ENCODE measurements at places on chromosomes 1 and 21.

GRCh38 chr21:44871576-44872269 lies 1.8 kb downstream of the PTTG1IP start:
- DNase-seq: no peak

DNA sequence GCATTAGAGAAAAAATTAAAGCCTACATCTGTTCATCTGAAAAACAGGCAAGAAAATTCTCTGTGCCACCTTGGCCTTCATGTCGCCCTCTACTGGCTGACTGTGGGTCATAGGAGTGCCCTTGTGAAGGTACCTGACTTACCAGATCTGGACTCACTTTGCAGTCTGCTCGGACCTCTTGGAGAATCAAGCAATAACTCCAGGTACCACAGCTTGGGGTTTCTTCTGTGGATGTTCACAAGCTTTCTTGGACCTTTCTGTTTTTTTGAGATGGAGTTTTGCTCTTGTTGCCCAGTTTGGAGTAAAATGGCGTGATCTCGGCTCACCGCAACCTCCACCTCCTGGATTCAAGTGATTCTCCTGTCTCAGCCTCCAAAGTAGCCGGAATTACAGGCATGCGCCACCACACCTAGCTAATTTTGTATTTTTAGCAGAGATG lies 2.4 kb upstream of the PRAMEF18 start:
- DNase-seq: no peak

- no peak for DNase-seq
Observed at GRCh38 chr1:5597171-5597850, 394.9 kb downstream of the NPHP4 start.

GRCh38 chr21:35924714-35925301 lies 135.5 kb downstream of the SETD4 start:
- DNase-seq: no peak

DNA sequence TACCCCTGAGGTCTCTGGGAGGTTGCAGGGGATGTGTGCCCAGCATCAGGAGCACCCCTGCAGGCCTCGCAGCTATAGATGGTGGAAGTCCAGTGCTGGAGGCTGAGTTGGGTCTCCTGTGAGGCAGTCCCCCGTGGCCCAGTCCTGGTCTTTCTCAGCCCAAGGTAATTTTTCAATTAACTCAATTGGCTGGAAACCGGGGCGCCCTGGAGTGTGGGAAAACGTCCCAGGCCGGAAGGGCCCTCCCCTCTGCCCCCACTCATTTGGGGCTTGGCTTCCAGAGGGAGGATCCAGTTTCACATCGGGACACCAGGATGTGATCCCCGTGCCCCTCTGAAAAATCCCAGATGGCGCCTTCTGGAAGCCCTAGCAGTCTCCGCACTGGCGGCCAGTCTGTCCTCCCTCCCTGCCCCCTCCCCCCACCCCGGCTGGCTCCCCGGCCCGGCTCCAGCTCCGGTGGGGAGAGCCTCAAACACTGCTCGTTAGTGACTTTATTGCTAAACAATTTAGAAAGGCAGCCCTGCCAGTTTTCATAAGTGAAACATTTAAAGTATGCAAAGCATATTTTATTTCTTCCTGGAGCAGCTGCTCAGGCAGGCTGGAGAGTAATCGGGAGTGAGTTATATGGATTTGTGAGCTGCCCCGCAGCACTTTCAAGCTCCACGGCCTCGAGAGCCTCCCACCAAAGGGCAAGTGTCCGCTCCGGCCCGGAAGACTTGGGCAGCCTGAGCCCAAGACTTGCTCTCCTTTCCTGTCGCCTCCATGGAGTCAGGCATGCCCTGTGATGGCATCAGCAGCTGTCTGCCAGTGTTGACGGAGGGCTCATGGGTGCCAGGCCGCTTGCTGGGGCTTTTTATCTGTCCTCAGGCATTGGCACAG lies 208.2 kb upstream of the TMEM51 start:
- DNase-seq: peak; percentile 64

DNA sequence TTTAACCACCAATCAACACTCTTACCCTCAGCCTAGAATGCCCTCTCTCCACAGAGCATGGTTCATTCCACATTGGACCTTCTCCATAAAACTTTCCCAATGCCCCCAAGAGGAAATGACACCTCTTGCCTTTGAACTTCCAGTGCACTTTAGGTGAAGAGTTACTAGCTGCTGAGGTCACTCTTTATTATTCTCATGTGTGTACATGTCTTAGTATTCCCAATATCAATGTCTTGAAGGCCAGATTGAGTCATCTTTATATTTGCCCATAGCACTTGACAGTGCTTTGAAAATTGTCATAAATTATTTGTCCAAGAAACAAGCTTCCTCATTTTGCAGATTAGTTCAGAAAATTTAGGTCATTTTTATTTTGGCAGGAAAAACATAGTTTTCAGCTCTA lies 8.1 kb upstream of the DNASE2B start:
- no peak for DNase-seq

DNA sequence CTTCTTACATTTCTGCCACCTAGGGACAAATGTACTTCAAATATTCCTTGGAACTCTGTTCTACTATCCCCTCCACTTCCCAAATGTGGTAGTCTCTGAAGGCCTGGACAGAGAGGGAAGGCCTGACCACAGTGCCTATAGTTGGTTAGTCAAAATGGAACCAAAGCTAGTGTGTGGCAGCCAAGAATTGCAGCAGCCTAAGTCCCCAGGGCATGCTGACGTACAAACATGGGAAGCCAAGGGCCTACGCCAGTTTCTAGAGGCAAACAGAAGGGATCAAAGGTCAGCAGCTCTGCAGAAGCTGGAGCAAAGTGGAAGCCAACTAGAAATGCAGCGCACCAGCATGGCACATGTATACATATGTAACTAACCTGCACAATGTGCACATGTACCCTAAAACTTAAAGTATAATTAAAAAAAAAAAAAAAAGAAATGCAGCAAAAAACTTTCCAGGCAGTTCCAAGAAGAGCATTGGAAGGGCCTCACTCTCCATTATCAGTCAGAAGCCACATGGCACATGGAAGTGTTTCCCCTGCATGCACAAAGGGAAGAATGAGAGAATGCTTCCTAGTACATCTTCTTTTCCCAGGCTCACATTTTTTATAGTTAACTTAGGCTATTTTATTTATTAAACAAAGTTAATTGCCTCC lies 39.4 kb upstream of the GADD45A start:
- no peak for DNase-seq
